PC-3 (cell line): ENCODE measurements at places on chromosomes 6 and 20.

DNA sequence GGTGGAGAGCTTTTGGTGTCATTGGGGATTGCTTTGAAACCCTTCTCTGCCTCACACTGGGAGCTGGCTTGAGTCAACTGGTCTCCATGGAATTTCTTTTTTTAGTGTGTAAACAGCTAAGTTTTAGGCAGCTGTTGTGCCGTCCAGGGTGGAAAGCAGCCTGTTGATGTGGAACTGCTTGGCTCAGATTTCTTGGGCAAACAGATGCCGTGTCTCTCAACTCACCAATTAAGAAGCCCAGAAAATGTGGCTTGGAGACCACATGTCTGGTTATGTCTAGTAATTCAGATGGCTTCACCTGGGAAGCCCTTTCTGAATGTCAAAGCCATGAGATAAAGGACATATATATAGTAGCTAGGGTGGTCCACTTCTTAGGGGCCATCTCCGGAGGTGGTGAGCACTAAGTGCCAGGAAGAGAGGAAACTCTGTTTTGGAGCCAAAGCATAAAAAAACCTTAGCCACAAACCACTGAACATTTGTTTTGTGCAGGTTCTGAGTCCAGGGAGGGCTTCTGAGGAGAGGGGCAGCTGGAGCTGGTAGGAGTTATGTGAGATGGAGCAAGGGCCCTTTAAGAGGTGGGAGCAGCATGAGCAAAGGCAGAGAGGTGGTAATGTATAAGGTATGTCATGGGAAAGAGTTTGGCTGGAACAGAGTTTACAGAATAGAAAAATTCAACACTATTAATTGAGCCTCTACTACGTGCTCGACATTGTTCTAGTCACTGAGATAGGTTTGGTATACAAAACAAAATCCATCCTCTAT lies 31.2 kb downstream of the SRSF3 start:
- peaks cover 23% of the 10 kb centered on the region for H3K4me1 ChIP-seq
- no peak overlapping the region for H3K27ac ChIP-seq
- peak; percentile 54 for DNase-seq
- H3K4me3 ChIP-seq = no peak overlapping the region
- H3K27me3 ChIP-seq = no peaks in the 10 kb centered on the region

DNA sequence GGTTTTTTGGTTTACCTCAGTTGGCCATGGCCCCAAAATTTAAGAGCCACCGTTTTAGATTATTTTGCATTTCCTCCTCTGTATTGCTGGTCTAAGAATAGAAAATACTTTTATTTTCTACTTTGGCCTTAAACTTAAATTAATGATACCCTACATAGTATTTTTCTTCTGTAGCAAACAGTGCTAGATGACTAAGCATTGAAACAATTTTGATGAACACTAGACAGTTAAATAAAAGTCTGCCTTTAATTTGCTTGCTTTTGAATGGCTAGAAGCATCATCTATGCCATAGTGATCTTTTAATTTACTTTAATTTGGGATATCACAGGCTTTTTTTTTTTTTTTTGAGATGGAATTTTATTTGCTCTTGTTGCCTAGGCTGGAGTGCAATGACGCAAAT lies 106.4 kb downstream of the CD109 start:
- no peaks in the 10 kb centered on the region for H3K27me3 ChIP-seq
- peaks cover 3% of the 10 kb centered on the region; the same call in 1 of the 2 replicates for H3K36me3 ChIP-seq
- H3K4me3 ChIP-seq = no peak overlapping the region
- H3K4me1 ChIP-seq = peaks cover 27% of the 10 kb centered on the region
- DNase-seq = no peak

- H3K4me1 ChIP-seq = no peaks in the 10 kb centered on the region
- no peaks in the 10 kb centered on the region for H3K27me3 ChIP-seq
- H3K4me3 ChIP-seq = no peak overlapping the region
- no peaks in the 10 kb centered on the region for H3K36me3 ChIP-seq
- DNase-seq = no peak
These were observed 582.1 kb upstream of the HTR1E start for GRCh38 chr6:86355271-86355670.

DNA sequence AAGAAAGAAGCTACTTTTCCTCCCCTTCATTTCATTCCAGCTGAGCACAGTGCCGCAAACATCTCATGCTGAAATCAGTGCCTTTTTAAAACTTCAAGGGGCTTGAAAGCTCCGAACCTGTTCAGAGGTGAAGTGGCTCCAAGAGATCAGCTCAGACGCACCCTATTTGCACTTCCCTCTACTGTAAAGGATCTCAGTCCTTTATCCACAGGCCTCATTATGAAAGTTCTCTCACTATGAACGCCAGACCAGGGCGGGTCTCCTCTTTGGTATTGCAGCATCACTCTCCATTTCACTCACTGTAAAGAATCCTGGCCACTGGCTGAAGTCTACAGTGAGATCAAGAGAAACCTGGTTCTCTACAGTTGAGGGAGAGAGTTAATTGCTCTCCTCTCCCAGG lies 232.7 kb upstream of the POU3F2 start:
- H3K4me3 ChIP-seq = no peak overlapping the region
- H3K4me1 ChIP-seq = no peaks in the 10 kb centered on the region
- H3K27me3 ChIP-seq = peaks cover 20% of the 10 kb centered on the region
- no peak for DNase-seq

GRCh38 chr6:137977206-137977605 lies 110.1 kb downstream of the TNFAIP3 start:
- no peak overlapping the region for H3K4me3 ChIP-seq
- H3K4me1 ChIP-seq = peaks cover 13% of the 10 kb centered on the region
- H3K27me3 ChIP-seq = no peaks in the 10 kb centered on the region
- no peaks in the 10 kb centered on the region for H3K36me3 ChIP-seq
- H3K27ac ChIP-seq = no peak overlapping the region
- no peak for DNase-seq

DNA sequence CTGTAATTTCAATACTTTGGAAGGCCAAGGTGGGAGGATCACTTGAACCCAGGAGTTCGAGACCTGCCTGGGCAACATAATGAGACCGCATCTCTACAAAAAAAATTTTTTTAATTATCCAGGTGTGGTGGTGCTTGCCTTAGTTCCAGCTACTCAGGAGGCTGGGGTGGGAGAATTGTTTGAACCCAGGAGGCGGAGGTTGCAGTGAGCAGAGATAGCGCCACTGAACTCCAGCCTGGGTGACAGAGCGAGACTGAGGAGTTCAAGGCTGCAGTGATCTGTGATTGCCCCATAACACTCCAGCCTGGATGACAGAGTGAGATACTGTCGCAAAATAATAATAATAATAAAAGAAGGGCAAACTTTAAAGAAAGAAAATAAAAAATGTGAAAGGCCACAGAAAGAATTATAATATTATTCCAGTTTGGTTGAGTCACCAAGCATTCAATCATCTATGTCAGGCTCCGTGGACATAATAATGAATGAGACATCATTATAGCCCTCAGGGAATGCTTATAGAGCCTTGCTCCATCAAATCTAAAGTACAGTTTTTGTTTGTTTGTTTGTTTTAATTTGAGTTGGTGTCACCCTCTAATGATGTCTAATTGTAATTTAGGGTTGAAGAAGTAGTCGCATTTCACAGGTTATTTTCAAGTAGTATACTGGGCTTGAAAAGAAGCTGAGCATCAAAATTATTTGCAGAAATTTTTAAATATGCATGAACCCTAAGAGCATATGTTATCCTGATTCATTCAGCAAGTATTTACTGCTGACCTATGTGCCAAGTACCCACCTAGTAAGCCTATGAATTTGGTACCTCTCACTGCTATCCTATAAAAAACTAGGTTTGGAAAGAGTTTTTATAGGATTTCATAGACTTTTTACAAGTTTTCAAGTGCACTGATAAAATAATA lies 15.1 kb downstream of the GLYATL3 start:
- peak overlapping the region; percentile 50 for H3K4me3 ChIP-seq
- peak; percentile 83 for DNase-seq
- H3K4me1 ChIP-seq = peaks cover 34% of the 10 kb centered on the region

DNA sequence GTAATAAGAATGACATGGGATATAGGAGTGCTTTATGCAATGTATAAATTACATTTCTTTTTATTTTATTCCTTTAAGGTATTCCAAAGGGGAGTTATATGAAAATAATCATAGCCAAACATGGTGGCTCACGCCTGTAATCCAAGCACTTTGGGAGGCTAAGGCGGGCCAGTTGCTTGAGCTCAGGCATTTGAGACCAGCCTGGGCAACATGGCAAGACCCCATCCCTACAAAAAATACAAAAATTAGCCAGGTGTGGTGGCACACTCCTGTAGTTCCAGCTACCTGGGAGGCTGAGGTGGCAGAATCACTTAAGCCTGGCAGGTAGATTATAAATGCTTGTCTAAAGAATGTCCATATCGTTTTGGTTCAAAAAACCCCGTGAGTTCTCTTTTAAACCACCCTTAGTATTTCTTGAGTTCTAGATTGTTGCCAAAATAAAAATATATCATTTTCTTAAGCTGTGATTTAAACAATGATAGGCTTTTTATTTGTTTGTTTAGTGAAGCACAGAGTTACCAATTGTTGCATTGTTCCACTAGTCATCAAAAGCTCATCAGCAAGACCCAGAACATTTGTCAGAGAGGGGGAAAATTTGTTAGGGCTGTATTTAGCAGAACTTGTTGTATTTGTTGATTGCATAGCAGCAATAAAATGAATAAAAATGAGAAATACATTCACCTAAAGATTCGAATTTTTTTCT lies 146.2 kb downstream of the KHDC1L start:
- H3K27ac ChIP-seq = peak overlapping the region; percentile 100
- H3K27me3 ChIP-seq = no peaks in the 10 kb centered on the region
- DNase-seq = peak; percentile 71
- peaks cover 60% of the 10 kb centered on the region for H3K4me1 ChIP-seq

- H3K27me3 ChIP-seq = no peaks in the 10 kb centered on the region
- peak overlapping the region; percentile 81 for H3K4me3 ChIP-seq
- no peak for DNase-seq
- H3K36me3 ChIP-seq = no peaks in the 10 kb centered on the region
- no peak overlapping the region for H3K27ac ChIP-seq
- H3K4me1 ChIP-seq = peaks cover 16% of the 10 kb centered on the region
These were observed 514 bp downstream of the TCFL5 start for GRCh38 chr20:62860924-62861691.

DNA sequence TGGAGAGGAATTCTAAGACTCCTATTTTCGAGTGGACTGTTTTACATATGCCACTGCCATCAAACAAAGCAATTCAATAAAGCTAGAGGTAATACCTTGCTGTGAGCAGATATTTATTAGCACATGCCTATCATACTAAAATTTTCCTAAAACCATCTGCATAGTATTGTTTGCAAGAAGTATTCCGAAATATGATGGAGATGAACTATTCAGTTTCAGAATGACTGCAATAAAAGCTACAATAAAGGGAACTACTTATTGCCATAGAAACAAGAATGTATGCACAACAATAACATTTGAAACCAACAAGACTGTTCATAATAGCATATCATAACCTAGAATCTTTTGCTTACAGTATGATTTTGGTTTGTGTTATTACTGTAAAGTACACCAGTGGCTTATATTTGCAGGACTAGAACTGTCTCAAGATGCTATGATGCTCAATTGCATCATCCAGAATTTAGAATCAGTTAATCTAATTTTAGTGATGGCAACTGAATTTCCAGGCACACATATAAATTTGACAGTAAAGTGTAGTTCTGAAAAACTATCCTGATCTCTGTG lies 144.3 kb downstream of the GRIK2 start:
- H3K27me3 ChIP-seq = no peaks in the 10 kb centered on the region
- no peaks in the 10 kb centered on the region for H3K36me3 ChIP-seq
- no peaks in the 10 kb centered on the region for H3K4me1 ChIP-seq
- DNase-seq = no peak
- no peak overlapping the region for H3K27ac ChIP-seq
- H3K4me3 ChIP-seq = no peak overlapping the region

GRCh38 chr20:18728870-18729224 lies 84.7 kb upstream of the SCP2D1 start:
- H3K36me3 ChIP-seq = no peaks in the 10 kb centered on the region
- no peak for DNase-seq
- H3K27me3 ChIP-seq = no peaks in the 10 kb centered on the region
- no peak overlapping the region for H3K4me3 ChIP-seq

- no peak for DNase-seq
- H3K4me3 ChIP-seq = no peak overlapping the region
- H3K27ac ChIP-seq = no peak overlapping the region
- H3K27me3 ChIP-seq = peaks cover 2% of the 10 kb centered on the region; the same call in 1 of the 2 replicates
- no peaks in the 10 kb centered on the region for H3K4me1 ChIP-seq
These were observed 5.6 kb downstream of the FILIP1 start for GRCh38 chr6:75488033-75488432.

GRCh38 chr6:153944201-153944600 lies 94.8 kb upstream of the OPRM1 start:
- H3K36me3 ChIP-seq = no peaks in the 10 kb centered on the region
- no peak for DNase-seq
- no peak overlapping the region for H3K4me3 ChIP-seq
- H3K27me3 ChIP-seq = peaks cover 22% of the 10 kb centered on the region
- H3K27ac ChIP-seq = no peak overlapping the region

GRCh38 chr6:37123957-37124729 lies 45.8 kb upstream of the PIM1 start:
- H3K4me3 ChIP-seq = no peak overlapping the region
- H3K27me3 ChIP-seq = no peaks in the 10 kb centered on the region
- H3K36me3 ChIP-seq = no peaks in the 10 kb centered on the region
- H3K27ac ChIP-seq = no peak overlapping the region
- H3K4me1 ChIP-seq = peaks cover 21% of the 10 kb centered on the region

DNA sequence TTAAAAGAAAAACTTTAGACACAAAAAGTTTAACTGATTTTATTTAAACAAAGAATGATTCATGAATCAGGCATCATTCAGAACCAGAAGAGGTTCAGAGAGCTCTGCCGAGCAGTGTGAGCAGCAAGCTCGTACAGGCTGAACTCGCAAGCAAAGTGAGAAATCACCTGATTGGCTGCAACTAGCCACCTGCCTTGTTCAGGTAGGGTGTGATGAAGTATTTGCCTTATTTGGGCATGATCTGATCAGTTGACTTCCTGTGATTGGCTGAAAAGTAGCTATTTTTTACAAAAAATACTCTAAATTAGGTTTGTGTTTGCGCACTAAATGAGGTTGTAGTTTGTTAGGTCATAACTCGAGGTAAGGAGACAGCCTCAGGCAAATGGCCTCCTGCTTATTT lies 80.7 kb downstream of the HIVEP1 start:
- no peaks in the 10 kb centered on the region for H3K27me3 ChIP-seq
- H3K27ac ChIP-seq = no peak overlapping the region
- no peak overlapping the region for H3K4me3 ChIP-seq
- no peaks in the 10 kb centered on the region for H3K36me3 ChIP-seq
- no peak for DNase-seq

DNA sequence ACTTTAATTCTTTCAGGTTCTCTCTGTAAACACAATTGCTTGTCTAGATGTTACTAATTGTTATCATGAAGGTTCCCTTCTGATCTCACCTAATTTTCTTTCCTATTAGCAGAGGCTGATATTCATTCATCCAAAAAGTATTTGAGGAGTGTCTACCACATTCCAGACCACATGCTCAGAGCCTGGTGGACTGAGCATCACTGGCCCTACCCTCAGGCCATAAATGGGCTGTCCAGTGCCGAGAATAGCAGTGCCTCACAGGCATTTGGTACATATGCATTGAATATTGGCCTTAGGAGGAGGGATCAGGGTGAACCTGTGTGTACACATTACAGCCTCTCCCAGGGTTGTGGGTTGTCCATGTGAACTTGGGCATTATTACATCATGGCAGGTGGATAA lies 40.4 kb upstream of the PRELID3B start:
- peaks cover 34% of the 10 kb centered on the region for H3K27me3 ChIP-seq
- no peaks in the 10 kb centered on the region for H3K36me3 ChIP-seq
- H3K27ac ChIP-seq = no peak overlapping the region
- DNase-seq = peak; percentile 82
